Progenitor cell of endocrine pancreas (in vitro differentiated cells): ENCODE measurements at places on chromosomes 6 and 20.

DNA sequence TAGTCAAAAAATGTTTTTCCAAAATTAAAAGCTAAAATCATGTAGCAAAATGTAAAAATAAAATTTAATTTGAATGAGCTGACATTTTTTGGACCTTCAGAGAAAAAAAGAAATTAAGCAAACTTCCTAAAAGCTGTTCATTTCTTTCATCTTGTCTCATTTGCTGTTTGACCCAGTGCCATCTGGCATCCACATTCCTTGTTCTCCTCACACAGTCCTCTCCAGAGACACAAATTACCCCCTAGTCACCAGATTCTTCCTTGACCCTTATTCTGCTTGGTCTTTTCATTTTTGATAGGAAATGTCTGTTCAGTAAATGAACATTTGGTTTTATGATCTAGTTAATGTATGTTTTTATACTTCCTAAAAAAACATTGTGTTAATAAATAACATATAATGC lies 55.2 kb downstream of the HDDC2 start:
- no peak for DNase-seq

DNA sequence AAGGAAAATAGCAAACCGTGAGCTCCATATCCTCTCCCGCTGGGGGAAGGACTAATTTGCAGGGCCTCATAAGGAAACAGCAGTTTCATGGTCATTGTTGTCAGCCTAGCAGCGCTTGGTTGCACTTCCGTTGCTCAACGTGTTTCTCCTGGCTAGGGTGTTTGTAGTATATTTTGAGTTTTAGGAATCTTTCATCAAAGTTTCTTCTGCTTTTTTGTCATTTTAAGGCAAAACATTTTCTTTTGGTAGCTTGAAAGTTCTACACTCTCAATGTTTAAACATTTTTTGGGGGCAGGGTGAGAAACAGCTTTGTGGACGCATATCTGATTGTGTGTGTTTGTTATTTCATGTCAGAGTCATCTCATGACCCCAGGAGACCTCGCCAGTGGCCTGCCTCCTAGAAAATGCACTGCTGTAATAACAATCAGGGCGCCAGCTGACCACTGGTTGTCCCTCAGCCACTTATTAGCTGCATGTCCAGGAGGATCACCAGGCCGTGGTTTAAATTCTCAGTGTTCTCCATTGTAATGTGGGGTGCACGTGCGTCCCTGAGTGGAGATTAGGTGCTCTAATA lies 20.6 kb downstream of the JARID2 start:
- no peak for DNase-seq

- DNase-seq: no peak
These were observed 52.0 kb upstream of the KLHL31 start for GRCh38 chr6:53717566-53717965.

- no peak for DNase-seq
These were observed 202.6 kb downstream of the TMEM242 start for GRCh38 chr6:157120534-157121232.

DNA sequence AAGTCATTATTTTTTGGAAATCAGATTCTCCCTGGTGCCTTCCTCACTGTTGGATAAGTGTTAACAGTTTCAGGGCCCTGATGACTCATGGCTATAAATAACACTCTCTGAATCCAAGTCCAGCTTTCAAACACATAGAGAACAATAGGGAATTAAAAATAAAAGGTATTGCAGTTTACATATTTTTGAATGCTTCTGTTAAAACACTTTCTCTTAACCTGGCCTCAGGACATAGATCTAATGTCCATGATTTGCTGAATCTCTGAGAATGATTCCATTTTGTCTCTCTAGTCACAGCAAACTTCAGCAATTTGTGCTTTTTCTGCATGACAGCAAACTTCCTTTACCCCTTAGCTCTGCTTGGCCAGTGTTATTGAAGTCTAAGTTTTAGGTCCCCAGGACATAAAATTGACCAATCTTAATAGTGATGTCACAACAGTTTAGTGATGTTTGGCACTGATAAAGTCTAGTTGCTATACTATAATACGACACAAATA lies 1192.4 kb upstream of the CITED2 start:
- DNase-seq: no peak

- DNase-seq: peak; percentile 33
These were observed 25.1 kb downstream of the MYBL2 start for GRCh38 chr20:43691928-43692524.

DNA sequence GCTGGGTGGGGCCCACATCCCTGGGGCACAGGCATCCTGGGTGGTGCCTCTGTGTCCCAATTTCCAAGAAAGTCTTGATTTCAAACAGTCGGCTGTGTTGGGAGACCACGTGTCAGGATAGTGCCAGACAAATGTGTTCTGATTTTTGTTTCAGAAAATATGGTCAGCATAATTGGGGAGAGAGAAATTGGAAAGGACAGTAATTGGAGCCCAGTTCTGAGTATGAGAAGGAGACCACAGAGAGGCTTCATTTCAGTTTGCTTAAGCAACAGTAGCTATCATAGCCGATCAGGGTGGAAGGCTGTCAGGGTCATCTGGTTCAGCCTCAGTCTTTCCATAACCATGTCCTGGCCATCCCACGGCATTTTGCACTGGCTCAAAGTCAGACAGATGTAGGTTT lies 220.7 kb downstream of the CDC5L start:
- no peak for DNase-seq

DNA sequence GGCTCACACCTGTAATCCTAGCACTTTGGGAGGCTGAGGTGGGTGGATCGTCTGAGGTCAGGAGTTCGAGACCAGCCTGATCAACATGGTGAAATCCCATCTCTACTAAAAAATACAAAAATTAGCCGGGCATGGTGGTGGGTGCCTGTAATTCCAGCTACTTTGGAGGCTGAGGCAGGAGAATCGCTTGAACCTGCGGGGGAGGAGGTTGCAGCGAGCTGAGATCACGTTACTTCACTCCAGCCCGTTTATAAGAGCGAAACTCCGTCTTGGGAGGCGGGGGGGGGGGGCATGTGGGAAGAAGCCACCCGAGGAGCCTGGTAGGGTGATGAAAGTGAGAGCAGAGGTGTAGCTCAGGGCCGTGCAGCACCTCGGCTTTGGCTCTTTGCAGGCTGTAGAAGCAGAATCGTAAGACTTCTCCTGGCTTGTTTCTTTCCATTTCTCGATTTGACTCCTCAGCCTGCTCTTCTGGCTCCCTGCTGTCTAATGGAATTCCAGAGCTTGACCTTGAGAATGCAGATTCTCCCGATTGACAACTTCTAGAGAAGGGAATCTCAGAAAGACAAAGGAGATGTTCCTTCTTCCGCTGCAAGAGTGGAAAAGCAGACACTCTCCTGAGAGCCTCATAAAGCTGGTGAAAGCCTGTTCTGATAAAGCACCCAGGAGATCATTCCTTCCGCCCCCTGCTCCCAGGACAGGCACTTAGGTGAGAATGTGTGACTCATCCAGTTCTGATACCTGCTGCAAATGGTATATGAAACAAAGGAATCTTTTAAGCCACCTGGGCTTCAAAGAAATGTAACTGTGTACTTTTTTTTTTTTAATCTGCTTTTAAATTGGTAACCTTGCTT lies 26.0 kb upstream of the PPP1R16B start:
- no peak for DNase-seq

DNA sequence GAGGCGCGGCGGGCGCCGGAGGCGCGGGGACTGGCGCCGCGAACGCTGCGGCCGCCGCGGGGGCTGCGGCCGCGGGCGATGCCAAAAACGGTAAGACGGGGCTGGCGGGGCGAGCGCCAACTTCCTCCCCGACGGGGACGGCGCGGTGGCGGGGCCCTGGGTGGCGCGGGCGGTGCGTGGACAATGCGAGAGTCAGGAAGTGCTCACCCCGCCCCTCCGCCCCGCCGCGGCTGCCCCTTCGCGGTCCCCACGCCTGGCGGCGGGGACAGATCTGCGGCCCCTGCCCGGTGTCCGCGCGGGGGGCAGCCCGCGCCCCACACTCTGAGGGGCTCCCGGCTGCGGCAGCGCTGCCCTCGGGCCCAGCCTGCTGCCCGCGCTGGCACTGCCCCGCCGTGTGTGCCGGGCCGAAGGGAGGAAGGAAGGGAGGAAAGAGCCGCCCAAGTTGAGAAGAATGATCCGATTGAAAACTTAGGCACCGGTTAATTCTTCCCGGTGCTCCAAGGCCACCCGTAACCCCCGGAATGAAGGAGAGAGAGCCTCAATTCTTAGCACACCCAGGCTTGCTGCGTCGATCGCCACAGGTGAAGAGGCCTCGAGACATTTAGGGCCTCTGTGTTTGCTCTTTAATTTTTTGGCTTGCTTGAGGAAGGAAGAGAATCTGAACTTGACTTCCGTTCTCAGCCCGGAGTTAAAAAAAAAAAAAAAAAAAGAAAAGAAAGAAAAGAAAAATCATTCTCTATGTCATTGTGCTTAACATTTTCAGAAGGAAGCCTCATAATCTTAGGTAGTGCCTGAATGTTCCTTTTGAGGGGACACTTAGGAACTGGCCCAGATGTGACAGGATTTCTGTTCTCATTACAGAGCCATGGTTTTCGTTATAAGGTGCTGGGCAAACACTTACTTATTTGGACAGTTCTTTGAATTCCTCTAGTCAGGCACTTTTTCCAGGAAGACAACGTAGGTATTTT lies 982 bp downstream of the HECA start:
- peak; percentile 30 for DNase-seq

DNA sequence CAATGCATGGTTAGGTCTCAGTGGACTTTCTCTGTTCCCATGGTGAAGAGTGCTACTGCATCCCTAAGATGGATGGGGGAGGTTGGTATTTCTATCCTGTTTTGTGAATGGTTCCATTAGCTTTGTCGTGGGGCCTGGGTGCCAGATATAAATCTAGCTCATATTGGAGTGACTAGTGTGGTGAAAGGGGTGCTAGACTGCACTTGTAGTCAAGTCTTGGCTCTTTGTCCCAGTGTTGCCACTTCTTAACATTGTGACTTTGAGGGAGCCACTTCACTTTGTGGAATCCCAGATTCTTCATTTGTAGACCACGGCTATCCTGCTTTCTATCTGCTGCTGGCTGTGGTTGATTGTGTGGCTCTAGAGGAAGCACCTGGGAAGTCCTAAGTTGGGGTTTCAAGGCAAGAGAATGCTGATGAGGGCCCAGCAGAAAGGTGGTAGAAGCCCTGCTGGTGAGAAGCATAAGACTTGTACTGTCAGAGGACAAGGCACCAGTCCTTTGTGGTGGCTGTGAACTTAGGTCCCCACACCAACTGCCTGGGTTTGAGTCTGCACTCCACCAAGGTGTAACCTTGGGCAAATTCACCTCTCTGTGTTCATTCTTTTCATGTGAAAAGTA lies 44.1 kb downstream of the VAPB start:
- DNase-seq: no peak

DNA sequence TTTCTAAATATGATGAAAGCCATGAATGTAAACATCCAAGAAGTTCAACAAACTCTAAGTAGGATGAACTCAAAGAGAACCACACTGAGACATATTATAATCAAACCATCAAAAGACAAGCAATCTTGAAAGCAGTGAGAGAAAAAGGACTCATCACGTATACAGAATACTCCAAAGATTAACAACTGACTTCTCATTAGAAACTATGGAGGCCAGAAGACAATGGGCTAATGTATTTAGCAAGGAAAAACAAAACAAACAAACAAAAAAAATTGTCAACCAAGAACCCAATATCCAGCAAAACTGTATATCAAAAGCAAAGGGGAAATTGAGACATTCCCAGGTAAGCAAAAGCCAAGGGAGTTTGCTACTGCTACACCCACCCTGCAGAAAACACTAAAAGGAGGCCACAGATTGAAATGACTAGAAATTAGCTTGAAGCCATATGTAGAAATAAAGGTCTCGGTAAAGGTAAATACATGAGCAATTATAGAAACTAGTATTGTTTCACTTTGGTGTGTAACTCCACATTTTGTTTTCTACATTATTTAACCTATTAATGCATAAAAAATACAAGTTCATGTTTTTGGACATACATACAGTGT lies 301.1 kb upstream of the QKI start:
- DNase-seq: no peak

GRCh38 chr20:46681032-46681854 lies 8.0 kb downstream of the TP53RK start:
- DNase-seq: peak; percentile 49

- no peak for DNase-seq
These were observed 92.8 kb upstream of the EEF1E1 start for GRCh38 chr6:8195040-8195713.

- DNase-seq: no peak
These were observed 98.4 kb downstream of the FOXC1 start for GRCh38 chr6:1708122-1708521.

DNA sequence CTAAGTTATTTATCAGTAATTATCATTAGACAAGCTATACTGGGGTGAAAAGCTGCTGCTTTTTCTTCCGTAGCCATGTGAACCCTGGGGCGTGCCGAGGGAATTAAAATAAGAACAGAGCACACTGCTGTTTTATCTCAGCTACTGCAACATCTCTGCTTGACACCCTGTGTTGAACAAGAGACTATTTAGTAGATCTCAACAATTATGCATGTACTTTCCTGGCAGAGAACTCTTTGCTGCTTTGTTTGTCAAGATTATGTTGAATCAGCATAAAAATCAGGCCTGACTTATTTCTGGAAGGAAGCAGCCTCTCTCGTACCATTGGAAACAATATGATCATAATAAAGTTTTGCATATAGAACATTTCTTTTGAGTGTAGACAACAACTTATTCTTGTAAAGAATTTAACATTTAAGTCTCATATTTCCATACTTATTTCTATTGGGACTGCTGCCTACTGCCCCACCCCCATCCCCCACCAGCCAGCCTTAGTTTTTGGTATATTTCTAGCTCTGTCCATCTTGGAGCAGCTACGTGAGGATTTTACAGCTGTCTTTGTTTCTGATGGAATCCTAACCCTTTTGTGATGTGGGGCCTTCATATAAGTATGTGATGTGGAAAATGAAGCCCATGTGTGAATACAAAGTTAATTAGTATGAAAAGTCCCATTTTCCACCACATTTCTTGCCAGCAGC lies 1011.4 kb downstream of the KIF16B start:
- DNase-seq: no peak
